Hematopoietic multipotent progenitor cell (in vitro differentiated cells): ENCODE measurements at places on chromosomes 6 and 20. TPM values are rescaled to one million over a fixed set of nuclear protein-coding genes. Genes with fewer than 3 reads are reported as not detected.

DNA sequence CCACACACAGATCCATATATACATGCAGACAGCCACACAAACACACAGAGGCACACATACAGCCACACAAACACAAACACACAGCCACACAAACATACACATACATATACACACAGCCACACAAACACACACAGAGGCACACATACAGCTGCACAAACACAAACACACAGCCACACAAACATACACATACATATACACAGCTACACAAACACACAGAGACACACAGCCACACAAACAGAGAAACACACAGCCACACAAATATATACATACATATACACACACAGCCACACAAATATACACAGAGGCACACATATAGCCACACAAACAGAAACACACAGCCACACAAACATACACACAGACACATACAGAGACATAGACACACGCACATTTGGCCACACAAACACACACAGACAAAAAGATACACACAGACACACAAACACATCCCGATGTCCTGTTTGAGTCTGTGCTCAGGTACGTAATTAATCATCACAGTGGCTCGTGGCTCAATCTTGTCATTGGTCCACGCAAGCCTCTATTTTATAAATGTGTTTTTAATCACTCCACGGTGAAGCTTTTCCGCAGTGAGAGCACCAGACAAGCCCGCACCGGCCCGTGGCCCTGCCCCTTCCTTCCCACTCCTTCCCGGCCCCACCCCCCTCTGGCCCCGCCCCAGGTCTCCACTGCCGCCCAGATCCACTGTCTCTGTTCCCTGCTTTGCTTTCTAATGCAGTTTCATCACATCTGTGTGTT lies 135.3 kb downstream of the CDH4 start:
- no peak for DNase-seq

DNA sequence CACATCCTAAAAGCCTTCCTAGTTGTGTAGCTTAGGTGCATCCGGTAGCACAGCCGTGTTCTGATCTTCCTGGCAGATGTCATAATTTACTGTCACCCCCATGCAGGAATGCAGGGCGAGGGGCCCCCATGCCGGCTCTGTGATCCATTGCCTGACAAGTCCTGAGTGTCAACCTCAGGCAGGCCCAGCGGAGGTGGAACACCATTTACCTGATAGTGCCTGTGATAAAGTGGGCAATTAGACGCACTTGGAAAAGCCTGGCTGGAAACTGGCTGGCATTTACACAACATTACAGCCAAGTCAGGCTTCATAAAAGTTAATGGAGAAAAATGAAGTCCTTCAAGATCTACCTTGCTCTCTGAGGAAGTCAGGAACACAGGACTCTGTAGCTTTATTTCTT lies 521.4 kb upstream of the JAG1 start:
- no peak for DNase-seq

DNA sequence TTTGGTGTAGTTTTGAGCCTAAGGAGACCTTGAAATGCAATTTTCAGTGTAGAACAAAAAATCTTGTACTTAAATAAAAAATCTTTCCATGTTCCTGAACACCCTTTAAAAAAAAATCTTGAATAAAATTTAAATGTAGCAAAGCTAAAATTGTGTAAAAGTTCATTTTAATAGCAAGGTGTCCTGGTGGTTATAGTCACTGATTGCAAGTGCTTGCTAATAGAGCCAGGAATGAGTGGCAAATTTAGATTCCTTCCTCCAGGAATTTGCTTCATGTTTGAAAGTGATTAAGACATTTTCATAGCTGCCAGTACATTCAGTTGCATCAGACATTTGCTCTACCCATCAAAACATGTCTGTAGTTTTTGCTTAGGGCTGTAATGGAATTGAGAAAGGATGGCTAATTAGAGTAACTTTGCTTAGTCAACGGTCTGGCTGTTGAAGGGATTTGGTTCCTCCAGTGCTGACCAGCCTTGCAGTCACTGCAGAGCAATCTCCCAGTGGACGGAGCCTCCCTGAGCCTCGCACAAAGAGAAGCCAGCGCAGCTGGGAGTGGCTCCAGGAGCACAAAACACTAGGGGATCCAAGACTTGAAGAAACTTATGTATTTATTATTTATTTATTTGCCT lies 36.5 kb downstream of the AKAP12 start:
- DNase-seq: no peak

DNA sequence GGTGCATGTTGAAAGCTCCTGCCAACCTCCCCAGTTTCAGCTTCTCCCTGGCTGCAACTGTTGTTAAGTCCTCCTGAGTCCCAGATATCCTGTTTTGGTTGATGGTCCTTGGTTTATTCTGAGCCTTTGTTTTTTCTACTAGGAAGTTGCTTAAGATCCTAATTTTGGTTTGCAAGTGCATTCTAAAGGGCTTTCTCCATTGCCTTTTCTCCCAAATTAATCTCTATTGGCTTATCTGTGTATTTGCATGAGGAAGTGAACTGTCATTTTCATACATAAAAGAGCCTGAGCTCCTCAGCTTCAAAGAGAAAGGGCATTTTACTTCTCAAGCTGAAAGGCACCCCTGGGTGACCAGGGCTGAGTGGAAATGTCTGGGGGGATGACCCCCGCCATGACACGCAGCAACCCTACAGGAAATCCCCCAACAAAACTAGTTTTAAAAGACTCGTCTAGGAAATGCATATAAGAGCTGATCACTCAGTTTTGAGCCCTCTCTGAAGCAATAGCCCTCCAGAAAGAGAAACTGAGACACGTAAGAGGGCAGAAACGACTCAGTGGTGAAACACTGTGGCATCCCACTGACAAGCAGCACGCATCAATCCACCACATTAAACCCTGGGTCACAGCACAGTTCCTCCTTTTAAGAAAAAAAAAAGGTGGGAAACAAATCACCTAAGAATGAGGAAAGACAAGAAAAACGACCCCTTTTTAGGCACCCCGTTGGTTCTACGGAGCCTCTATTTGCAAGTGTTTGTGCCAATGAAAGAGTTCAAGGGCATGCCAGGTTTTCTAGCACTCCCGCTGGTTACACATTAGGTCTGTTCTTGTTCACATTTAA lies 140.9 kb downstream of the THBS2 start:
- no peak for DNase-seq

GRCh38 chr6:17042422-17043147 lies 59.3 kb upstream of the STMND1 start:
- DNase-seq: peak; percentile 5

- no peak for DNase-seq
Observed at GRCh38 chr6:79571030-79571367, 33.8 kb upstream of the LCA5 start.

GRCh38 chr6:129342796-129343195 lies 367.2 kb downstream of the ARHGAP18 start:
- DNase-seq: no peak

- no peak for DNase-seq
Observed at GRCh38 chr20:48069596-48069995, 284.3 kb upstream of the SULF2 start.

DNA sequence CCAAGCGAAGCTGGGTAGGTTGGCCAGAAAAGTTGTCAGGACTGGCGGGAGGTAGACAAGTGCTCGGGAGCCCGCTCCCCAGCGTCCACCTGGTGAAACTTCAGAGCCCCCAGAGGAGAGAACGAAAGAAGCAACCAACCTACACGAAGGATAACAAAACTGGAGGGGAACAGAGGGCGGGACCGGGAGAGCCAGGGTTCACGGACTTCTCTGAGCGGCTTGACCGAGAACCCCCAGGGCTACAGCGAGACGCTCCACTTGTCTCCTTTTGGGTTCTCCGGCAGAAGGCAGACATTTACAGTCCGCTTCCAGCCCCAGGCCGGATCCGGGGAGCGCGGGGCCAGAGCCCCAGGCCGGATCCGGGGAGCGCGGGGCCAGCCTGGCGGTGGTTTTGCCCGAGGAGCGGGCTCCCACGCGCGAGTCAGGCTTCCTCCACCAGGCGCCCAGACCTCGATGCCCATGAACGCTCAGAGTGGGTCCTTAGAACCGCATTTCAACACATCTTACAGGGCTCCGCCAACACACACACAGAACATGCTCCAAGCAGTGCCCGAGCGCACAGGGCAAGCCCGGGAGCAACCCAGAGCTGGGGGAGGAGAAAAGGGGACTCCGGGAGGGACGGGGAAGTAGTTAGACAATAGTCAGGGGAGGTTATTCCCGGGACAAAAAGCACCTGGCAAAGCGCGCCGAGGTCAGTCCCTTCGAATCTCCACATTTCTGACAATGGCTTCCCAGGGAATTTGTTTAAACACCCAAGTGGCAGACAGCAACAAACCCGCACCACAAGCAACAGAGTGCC lies 1.1 kb downstream of the PTPRK start:
- peak; percentile 24 for DNase-seq

GRCh38 chr6:143941852-143942627 lies 66.0 kb downstream of the PLAGL1 start:
- DNase-seq: peak; percentile 74

DNA sequence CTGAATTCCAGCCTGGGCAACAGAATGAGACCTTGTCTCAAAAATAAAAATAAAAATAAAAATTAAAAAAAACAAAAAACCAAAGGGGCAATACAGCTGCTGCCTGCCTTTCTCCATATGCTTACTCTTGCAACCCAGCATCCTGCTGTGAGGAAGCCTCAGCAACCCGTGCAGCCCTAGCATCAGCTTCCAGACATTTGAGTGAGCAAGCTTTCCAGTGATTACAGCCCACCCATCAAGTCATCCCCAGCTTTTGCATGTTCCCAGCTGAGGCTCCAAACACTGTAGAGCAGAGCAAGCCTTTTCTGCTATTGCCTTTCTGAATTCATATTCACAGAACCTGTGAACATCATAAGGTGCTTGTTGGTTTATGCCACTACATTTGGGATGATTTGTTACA lies 93.8 kb downstream of the SASH1 start:
- DNase-seq: no peak

DNA sequence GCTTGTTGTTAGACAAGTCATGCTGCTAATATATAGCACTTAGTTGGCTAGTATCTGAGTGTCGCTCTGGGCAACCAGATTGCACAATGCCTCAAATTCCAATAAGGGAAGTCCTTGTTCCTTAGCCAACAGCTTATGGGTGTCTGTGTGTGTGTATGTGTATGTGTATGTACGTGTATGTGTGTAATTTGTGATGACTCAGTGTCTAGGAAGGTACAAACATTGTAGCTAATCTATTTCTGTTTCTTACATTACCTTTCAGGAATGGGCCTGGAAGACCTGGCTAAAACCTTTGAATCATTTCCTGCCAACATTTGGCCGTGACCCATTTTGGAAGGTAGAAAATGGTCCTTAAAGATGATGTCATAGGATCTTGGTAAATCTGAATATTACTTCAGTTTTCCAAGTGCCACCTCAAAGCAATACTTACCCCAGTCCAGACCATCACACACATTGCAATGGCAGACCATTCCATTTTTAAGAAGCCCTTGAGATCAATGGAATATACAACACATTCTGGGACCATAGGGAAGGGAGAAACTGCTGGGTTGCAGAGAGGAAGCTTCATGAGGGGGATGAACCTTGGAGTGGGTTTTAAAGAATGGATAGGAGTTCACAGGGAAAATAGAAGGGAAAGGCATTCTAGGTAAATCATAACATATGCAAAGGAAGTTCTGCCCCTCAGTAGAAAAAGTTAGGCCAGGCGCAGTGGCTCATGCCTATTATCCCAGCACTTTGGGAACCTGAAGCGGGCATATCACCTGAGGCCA lies 25.1 kb downstream of the NEDD9 start:
- DNase-seq: no peak

- DNase-seq: no peak
Observed at GRCh38 chr6:47471911-47472310, 5.7 kb upstream of the CD2AP start.

DNA sequence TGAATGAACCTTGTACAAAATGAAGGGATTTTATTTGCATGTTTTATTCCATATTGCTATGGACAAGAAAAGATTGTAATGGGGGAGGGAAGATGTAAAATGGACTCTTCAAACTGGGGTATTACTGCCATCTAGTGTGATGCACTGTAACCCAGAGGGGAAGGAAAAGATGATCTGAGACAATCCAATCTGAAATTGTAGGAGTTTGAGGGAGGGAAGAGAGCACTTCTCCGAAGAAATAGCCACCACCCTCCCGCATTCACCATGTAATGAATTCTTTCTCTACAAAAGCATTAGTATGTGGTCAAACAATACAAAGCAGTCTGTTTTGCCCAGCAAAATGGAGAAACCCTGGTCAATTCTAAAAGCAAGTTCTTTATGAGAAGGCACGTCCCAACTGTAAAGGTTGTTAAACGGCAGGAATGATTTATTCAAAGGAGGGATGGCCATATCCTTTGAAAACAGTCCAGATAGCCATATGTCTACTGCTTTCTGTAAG lies 679.5 kb upstream of the NRSN1 start:
- DNase-seq: peak; percentile 5

DNA sequence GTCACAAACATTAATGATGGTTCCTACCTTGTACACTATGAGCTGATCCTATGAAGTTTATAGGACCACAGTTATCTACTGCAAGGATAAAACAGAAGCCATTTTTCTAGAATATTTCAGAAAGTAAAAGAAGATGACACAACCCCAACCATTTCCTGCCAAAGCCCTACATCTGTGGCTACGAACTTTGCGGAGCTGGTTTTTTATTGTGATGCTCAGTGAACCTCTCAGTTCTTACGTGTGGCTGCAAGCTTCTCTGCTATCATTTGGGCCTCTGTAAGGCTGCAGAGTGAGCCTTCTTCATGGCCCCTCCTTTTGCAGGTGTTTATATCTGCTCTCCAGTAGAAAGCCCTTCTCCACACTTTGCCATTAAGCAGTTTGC lies 17.8 kb upstream of the TAGAP start:
- DNase-seq: no peak

DNA sequence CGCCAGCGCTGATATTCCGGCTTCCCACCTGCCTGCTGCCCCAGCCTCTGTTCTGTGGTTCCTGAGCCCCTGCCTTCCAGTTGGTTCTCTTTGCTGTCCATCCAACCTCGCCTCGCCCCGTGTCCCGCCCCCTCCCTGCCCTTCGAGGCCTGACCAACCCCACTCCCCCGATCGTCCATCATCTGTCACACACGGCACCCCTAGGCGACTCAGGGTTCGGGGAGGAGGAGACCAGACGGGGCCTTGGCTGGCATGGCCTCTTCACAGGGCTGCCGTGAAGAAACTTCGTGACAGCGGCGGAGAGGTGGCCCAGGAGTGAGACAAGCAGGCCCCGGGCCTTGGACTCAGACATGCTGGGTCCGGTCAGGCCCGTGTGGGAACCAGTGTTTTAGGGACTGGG lies 226.1 kb downstream of the QKI start:
- DNase-seq: no peak

- no peak for DNase-seq
Observed at GRCh38 chr6:20879526-20879925, 345.3 kb downstream of the CDKAL1 start.

DNA sequence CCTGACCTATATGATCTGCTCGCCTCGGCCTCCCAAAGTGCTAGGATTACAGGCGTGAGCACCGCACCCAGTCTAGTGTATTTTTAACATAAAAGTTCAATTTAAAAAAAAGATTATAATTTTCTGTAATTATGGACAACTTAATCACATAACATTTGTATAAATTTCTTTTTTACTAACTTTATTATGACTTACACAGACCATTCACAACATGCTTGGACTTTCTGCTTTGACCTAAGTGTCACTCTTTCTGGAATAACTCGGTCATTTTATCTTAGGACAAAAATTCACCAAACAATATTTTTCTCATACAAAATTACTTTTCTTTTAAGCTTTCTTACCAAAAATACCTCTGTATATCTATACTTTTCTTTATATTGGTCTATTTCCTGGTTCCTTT lies 15.4 kb upstream of the IL22RA2 start:
- DNase-seq: no peak

- DNase-seq: no peak
Observed at GRCh38 chr6:136823128-136823660, 802 bp downstream of the PEX7 start.

RTEL1 gene
- 13.5 TPM for total RNA-seq

POM121L2 gene
- not detected for total RNA-seq

PTCHD4 gene
- under 0.01 TPM for total RNA-seq
